Omental fat pad (tissue), 4 donors: ENCODE measurements at places on chromosomes 4 and X. TPM values are rescaled to one million over a fixed set of nuclear protein-coding genes. Genes with fewer than 3 reads are reported as not detected.

DNA sequence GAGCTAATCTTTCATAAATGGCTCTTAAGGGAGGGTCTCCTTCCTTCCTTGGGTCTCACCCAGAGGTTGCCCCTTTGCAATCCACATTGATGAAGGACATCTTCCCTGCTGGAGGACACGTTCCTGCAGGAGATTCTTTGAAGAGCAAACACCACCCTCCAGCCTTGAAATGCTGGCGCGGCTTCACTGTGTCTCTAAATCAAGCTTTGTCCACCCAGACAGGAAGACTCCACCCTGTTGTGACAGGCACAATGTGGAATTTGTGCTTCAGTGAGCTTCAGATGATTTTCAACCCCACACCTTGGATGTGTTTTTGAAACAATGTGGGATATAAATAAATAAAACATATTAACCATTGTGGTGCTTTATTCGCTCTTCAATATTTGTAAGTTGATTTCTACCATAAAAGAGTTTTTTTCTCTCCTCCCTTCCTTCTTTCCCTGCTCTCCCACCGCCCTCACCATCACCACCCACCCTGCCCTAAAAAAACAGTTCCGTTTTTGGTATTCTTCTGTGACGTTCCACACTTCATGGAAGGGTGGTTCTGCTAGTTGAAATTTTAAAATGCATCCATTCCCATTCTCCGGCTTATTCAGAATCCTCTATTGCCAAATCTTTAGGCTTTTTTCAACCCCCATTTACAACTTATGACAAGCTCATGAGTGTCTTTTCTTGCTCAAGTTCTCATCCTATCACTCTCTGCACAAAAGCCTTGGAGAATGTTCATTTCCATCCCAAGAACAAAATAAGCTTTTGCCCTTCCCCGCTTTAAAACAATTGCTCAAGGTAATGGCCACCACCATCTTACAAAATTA lies 264.3 kb downstream of the RAPGEF2 start:
- DNase-seq, result no peak

GRCh38 chr4:88077911-88078524 lies 70.6 kb downstream of the PKD2 start:
- no peak for DNase-seq

- DNase-seq, result no peak
These were observed 20.7 kb downstream of the HAND2 start for GRCh38 chr4:173509036-173510001.

The BMP2K gene
- 64.1 TPM for total RNA-seq

The DLG3 gene
- 3.7 TPM for total RNA-seq

The NSG1 gene
- total RNA-seq, result 2.6 TPM
